ENCODE measurements at places on chromosomes 6 and 20.

GRCh38 chr6:1123386-1124375, 188.2 kb upstream of the FOXQ1 start:
- H3K36me3 ChIP-seq, result no peaks in the 10 kb centered on the region
- H3K27ac ChIP-seq, result no peak overlapping the region
- H3K4me1 ChIP-seq, result no peaks in the 10 kb centered on the region
- no peak for DNase-seq
- H3K4me3 ChIP-seq, result no peak overlapping the region

DNA sequence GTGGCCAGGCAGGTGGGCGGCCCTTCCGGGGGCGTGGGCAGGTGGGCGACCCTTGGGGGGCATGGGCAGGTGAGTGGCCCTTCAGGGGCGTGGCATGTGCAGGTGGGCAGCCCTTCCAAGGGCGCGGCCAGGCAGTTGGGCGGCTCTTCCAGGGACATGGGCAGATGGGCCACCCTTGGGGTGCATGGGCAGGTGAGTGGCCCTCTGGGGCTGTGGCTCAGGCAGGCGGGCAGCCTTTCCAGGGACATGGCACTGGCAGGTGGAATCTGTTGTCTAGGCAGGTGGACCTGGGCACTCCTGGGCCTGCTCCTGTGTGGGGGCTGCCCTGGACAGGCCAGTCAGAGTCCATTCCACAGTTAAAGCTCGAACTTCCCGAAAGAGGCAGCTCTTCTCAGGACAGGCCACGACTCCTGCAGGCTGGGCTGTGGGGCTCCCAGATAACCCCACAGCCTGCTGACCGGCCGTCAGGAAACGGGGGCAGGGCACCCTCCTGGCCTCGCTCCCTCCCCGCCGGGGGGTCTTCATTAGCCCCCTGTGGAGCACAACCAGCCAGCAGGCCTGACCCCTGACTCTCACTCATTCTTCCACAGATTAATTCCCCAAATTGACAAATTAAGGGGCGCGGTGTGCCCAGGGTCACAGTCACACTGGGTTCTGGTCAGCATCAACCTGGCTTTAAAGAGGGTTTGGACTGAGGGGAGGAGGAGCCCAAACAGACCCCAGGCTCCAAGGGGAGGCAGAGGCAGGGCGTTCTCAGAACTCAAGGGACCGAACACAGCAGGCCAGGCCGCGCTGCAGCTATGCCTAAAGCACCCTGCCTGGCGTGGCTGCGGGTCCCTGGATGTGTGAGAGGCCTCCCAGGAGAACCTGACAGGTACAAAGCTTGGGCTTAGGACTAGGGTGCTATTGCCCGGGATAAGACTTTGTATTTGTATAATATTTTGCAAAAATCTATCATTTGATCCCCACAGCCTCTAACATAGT, 130.0 kb downstream of the DLL1 start:
- no peaks in the 10 kb centered on the region for H3K27me3 ChIP-seq
- H3K27ac ChIP-seq, result no peak overlapping the region
- no peaks in the 10 kb centered on the region for H3K36me3 ChIP-seq
- H3K4me3 ChIP-seq, result no peak overlapping the region

- no peak overlapping the region for H3K4me3 ChIP-seq
- H3K27me3 ChIP-seq, result no peaks in the 10 kb centered on the region
- H3K4me1 ChIP-seq, result peaks cover 4% of the 10 kb centered on the region
Observed at GRCh38 chr6:148470606-148471465, 128.2 kb downstream of the SASH1 start.

- H3K4me1 ChIP-seq, result no peaks in the 10 kb centered on the region
- H3K27me3 ChIP-seq, result no peaks in the 10 kb centered on the region
- no peak for DNase-seq
- H3K36me3 ChIP-seq, result no peaks in the 10 kb centered on the region
- no peak overlapping the region for H3K27ac ChIP-seq
Observed at GRCh38 chr6:153484056-153484455, 353.0 kb upstream of the RGS17 start.

- no peak for DNase-seq
- no peaks in the 10 kb centered on the region for H3K4me1 ChIP-seq
- H3K4me3 ChIP-seq, result no peak overlapping the region
- H3K27me3 ChIP-seq, result no peaks in the 10 kb centered on the region
- no peaks in the 10 kb centered on the region for H3K36me3 ChIP-seq
- no peak overlapping the region for H3K27ac ChIP-seq
Observed at GRCh38 chr6:64712606-64713005, 994.4 kb downstream of the EYS start.

DNA sequence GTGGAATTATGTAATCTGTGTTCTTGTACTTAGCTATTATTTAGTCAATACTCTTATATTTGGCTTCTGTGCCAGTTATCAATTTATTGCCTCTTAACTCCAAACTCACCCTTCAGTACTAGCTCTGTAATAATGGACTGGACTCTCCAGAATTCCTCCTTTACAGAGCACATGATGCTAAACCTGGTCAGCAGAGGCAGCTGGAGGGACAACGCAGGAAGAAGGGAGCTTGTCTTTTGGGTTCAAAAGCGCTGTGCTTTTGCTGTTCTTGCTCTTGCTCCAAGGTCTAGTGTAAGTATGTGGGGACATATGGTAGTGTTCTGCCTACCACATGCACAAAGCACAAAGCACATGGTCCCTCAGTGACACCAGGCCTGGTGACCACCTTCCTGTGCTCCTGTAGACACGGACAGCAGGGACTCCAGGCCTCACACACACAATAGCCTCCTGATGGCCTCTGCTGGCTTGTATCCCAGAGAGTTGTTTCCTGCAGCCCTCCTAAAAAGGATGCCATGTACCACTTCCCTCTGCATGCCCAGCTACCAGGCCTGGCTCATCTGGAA, 46.1 kb downstream of the CHD6 start:
- H3K27ac ChIP-seq, result no peak overlapping the region
- no peak for DNase-seq
- peaks cover 19% of the 10 kb centered on the region for H3K4me1 ChIP-seq
- H3K27me3 ChIP-seq, result no peaks in the 10 kb centered on the region
- H3K36me3 ChIP-seq, result no peaks in the 10 kb centered on the region
- H3K4me3 ChIP-seq, result no peak overlapping the region

DNA sequence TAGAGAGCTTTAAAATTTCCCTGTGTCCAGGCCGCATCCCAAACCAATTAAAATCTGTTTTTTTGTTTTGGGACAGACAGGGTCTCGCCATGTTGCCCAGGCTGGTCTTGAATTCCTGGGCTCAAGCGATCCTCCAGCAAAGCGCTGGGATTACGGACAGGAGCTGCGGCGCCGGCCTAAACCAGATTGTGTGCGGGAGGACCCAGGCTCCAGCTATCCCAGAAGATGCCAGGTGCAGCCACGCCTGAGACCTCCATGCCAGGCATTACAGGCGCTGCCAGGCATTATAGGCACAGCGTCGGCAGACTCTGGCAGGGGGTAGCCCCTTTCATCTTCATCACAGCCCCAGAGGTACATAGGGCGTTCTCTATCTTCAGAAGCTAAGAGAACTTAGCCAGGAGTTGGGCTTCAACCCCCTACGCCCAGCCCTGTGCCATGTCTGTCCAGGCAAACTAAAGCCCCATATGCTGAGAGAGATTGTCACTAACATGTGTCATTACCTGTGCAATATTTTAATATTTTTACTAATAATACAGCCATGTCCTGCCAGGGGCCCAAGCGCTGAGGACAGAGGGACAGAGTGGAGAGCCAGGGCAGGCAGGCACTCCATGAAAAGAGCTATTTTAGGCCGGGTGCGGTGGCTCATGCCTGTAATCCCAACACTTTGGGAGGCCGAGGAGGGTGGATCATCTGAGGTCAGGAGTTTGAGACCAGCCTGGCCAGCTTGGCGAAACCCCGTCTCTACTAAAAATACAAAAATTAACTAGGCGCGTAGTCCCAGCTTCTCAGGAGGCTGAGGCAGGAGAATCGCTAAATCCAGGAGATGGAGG, 9.8 kb upstream of the GRM4 start:
- no peak for DNase-seq
- H3K27ac ChIP-seq, result no peak overlapping the region

- H3K4me1 ChIP-seq, result no peaks in the 10 kb centered on the region
- no peaks in the 10 kb centered on the region for H3K36me3 ChIP-seq
- no peaks in the 10 kb centered on the region for H3K27me3 ChIP-seq
- no peak overlapping the region for H3K4me3 ChIP-seq
Observed at GRCh38 chr20:51174536-51174935, 151.6 kb upstream of the KCNG1 start.

DNA sequence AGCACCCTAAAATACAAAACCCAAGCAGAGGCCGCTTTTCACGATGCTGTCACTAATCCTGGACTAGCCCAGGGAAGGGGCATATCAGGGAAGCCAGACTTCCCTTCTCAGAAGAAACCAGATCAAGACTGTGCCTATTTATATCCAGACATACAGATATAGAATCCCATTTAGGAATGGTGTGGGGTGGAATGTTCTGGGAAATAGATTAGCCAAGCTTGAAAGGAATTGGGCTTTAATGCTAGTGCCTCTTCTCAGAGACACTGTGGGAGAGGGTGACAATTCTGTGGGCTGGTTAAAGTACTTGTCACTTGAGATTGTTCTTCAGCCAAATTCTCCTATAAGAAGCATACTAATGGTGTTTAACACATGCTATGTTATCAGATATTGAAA, 45.5 kb downstream of the SNAP25 start:
- H3K36me3 ChIP-seq, result no peaks in the 10 kb centered on the region
- no peak overlapping the region for H3K27ac ChIP-seq
- H3K4me1 ChIP-seq, result no peaks in the 10 kb centered on the region
- no peak for DNase-seq

GRCh38 chr6:30169658-30170614, 6.6 kb downstream of the TRIM15 start:
- no peak for DNase-seq
- H3K27ac ChIP-seq, result no peak overlapping the region
- peaks cover 25% of the 10 kb centered on the region for H3K27me3 ChIP-seq
- H3K36me3 ChIP-seq, result no peaks in the 10 kb centered on the region
- H3K4me1 ChIP-seq, result peaks cover 6% of the 10 kb centered on the region
- H3K4me3 ChIP-seq, result no peak overlapping the region

- no peaks in the 10 kb centered on the region for H3K36me3 ChIP-seq
- peaks cover 3% of the 10 kb centered on the region for H3K4me1 ChIP-seq
- no peak overlapping the region for H3K4me3 ChIP-seq
- DNase-seq, result peak; percentile 60
- H3K27ac ChIP-seq, result no peak overlapping the region
- H3K27me3 ChIP-seq, result peaks cover 15% of the 10 kb centered on the region
Observed at GRCh38 chr20:64207641-64208590, 43.7 kb downstream of the MYT1 start.

GRCh38 chr6:80105972-80106417, 476 bp upstream of the BCKDHB start:
- H3K36me3 ChIP-seq, result no peaks in the 10 kb centered on the region
- peaks cover 6% of the 10 kb centered on the region for H3K4me1 ChIP-seq
- H3K27me3 ChIP-seq, result no peaks in the 10 kb centered on the region
- peak overlapping the region; percentile 51 for H3K27ac ChIP-seq
- peak overlapping the region; percentile 68 for H3K4me3 ChIP-seq

GRCh38 chr6:26187981-26188635, 100.9 kb downstream of the HFE start:
- peak overlapping the region; percentile 46 for H3K4me3 ChIP-seq
- H3K27ac ChIP-seq, result peak overlapping the region; percentile 74
- peak; percentile 68 for DNase-seq
- peaks cover 17% of the 10 kb centered on the region for H3K4me1 ChIP-seq
- no peaks in the 10 kb centered on the region for H3K36me3 ChIP-seq

GRCh38 chr20:57594092-57594951, 25.9 kb downstream of the ZBP1 start:
- no peak overlapping the region for H3K27ac ChIP-seq
- peak; percentile 89 for DNase-seq
- no peak overlapping the region for H3K4me3 ChIP-seq

- H3K27me3 ChIP-seq, result no peaks in the 10 kb centered on the region
- no peak overlapping the region for H3K4me3 ChIP-seq
- DNase-seq, result no peak
Observed at GRCh38 chr6:148416330-148416965, 73.8 kb downstream of the SASH1 start.

DNA sequence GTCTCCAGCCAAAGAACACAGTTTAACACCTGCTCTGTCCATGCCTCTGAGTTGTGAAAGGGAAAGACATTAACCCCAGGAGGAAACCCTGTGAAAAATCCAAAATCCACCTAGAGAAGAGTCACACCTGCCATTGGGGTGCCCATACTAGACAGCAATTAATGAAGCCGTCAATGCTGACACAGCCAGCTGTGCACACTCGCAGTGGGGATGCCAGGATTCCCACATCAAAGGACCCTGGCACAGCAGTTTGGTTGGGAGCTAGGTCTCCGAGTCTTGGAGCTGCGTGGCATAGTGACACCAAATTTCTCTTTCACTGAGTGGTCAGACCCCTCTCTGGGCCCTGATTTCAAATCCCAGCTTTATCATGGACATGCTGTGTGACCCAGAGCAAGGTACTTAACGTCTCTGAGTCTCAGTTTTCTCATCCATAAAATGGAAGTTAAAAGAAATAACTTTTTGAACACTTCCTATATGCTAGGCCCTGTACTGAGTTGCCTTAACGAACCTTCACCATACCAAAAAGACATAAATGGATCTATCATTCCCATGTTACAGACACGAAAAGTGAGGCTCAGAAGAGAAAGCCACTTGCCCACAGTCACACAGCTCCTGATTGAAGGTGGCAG, 30.8 kb downstream of the BPIFB1 start:
- peaks cover 17% of the 10 kb centered on the region for H3K27me3 ChIP-seq
- H3K4me3 ChIP-seq, result no peak overlapping the region
- no peaks in the 10 kb centered on the region for H3K4me1 ChIP-seq
- no peaks in the 10 kb centered on the region for H3K36me3 ChIP-seq
- DNase-seq, result no peak

GRCh38 chr6:29742127-29742526, 18.9 kb downstream of the HLA-F start:
- H3K4me3 ChIP-seq, result no peak overlapping the region
- peaks cover 2% of the 10 kb centered on the region for H3K4me1 ChIP-seq
- no peak for DNase-seq
- H3K36me3 ChIP-seq, result no peaks in the 10 kb centered on the region
- H3K27me3 ChIP-seq, result no peaks in the 10 kb centered on the region

- no peak overlapping the region for H3K27ac ChIP-seq
- no peaks in the 10 kb centered on the region for H3K36me3 ChIP-seq
- H3K27me3 ChIP-seq, result no peaks in the 10 kb centered on the region
- DNase-seq, result no peak
Observed at GRCh38 chr6:91485047-91485446, 898.2 kb upstream of the MAP3K7 start.

DNA sequence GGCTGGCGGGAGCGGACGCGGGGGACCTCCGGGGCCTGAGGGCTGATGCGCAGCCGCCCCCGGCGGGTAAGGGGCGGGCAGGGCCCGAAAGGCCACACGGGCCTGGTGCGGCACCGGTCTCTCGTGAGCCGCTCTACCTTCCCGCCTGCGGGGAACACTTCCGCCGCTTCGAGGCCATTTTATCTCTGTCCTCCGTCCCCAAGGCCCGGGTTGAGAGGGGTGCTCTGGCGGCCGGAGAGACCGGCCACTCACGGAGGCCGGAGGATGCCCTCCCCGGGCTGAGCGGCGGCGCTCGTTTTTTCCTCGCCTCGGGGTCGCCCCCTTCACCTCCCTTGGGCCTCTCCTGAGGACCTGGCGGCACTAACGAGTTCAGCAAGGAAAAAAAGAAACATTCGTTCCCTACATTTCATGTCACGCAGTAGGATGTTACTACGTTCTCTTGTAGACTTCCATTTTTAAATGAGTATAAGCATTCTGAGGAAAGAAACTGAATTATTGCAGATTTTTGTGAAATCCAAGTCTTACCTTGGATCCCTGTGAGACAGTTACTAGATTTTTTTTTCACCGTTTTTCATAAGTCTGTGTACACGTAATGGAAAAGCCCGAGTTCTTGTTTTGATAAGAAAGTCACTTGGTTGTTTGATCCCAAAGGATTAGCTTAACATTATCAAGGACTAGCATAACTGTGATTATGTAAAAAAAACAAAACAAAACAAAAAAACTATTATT, 575 bp downstream of the WTAP start:
- H3K36me3 ChIP-seq, result no peaks in the 10 kb centered on the region
- H3K27me3 ChIP-seq, result no peaks in the 10 kb centered on the region
- peaks cover 5% of the 10 kb centered on the region for H3K4me1 ChIP-seq
- H3K27ac ChIP-seq, result peak overlapping the region; percentile 99
- peak overlapping the region; percentile 94 for H3K4me3 ChIP-seq

Data from left lung (tissue), 14 donors.